ENCODE measurements at places on chromosomes 1 and 21. TPM values are rescaled to one million over a fixed set of nuclear protein-coding genes. Genes with fewer than 3 reads are reported as not detected.

DNA sequence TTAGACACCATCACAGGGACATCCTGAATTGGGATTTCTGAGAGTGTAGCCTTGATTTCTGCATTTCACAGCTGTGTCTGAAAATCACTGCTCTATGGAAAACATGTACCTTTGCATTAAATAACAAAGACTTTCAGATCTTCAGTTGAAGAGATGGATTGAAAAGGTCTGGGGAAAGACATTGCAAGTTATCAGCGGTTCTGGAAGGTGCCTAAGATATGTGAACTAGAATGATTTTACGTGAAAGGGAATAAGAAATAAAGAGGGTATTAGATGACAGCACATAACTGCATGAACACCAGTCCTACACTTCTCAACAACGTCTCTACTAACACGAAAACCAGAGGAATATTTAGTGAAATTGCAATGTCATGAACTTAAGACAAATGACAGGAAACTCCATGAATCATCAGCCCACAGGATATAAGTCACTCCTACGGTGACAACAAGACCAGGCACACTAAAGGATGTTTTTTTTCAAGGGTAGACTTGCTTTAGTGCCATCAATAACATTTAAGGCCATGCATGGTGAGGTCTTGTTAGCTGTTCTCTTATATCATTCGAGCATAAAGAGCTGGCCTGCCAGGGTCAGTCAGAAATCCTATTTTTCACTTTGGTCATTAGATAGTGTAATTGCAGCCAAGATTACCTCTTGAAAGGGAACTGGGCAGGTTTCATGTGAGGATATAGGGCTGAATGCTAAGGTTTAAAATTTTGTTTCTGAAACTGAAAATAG is 283.1 kb downstream of the GRIK1 start:
- no peak for DNase-seq

- no peak for DNase-seq
These were observed 117.5 kb downstream of the C1orf21 start for GRCh38 chr1:184504040-184504954.

- DNase-seq: no peak
These were observed 336.7 kb downstream of the DUSP10 start for GRCh38 chr1:221405146-221405545.

GRCh38 chr1:25809283-25809926 is 9.4 kb downstream of the SELENON start:
- no peak for DNase-seq

TTC39A gene
- total RNA-seq: not detected

SMCP gene
- total RNA-seq: not detected
